H7 (cell line): ENCODE measurements at places on chromosomes 5 and 9.

GRCh38 chr5:11683666-11684065 lies 220.6 kb downstream of the CTNND2 start:
- DNase-seq, result no peak

DNA sequence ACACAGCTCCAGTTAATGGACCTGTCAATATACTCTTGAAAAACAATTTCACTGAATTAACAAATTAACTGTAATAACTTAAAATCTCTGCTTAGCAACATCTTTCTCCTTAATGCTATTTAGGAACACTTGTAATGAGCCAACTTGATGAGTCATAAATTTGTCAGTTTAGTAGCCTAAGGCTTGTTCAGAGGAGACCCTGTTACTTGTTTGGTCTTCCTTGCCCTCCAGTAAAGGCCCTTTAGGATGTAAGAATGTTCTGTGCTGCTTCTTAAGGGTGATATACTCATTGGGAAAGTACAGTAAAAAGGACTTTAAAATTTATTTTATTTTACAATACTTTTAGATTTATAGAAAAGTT lies 11.4 kb upstream of the MATR3 start:
- no peak for DNase-seq

DNA sequence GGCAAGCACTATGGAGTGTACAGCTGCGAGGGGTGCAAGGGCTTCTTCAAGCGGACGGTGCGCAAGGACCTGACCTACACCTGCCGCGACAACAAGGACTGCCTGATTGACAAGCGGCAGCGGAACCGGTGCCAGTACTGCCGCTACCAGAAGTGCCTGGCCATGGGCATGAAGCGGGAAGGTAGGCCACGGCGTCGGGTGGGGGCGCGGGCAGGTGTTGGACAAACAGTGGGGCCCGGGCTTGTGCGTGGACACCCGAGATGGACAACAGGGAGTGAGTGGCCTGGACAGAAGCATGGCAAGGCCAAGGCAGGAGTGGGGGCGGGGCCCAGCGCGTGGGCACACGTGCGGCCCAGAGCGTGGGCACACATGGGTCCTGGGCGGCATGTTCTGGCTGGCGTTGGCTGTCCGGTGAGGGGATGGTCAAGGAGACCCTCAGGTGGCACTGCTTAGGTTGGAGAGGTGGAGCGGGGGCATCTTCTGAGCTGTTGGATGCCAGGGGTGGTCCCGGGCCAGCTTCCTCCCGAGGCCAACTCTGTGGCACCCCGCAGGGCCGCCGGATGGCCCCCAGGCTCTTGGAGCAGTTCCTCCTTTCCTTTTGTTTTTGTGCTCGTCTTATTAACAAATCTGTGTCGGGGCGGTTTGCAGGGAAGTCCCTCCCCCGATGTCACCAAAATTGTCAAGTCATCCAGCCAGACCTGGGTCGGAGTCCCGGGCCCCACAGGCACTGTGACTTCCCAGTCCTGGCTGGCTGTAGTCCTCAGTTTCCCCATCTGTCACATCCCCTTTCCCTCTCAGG lies 82.9 kb downstream of the RXRA start:
- DNase-seq, result peak; percentile 73

- DNase-seq, result no peak
Measured at GRCh38 chr9:69097064-69097463, 61.5 kb downstream of the FXN start.

- no peak for DNase-seq
Measured at GRCh38 chr9:90499761-90500160, 142.9 kb downstream of the DIRAS2 start.

GRCh38 chr5:74895906-74896305 lies 29.7 kb upstream of the FAM169A start:
- DNase-seq, result no peak

GRCh38 chr5:92283521-92283920 lies 900.4 kb upstream of the ARRDC3 start:
- DNase-seq, result no peak

DNA sequence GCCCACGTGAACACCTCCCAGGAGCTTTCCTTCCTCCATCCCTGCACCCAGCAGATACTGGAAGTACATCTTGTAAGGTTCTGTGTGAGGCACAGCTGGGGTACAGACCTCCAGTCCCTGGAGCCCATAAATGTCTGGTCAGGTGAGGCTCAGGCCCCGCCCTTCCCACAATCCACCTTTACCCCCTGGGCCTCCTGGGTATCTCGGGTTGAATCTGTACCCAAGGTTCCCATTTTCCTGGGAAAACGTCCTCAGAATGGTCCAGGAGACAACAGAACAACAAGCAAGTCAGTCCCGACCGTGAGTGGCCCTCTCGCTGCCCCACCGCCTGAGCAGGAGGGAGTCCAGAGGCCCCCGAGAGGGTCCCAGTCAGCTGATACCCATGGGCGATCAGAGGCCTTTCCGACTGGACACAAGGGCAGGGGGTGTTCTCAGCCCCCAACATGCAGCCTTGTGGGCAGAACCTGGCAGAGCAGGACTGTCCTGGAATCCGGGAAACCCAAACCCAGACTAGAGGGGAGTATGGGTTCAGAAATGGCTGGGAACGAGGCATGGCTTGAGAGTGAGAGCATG lies 4.3 kb downstream of the SPATA31E1 start:
- DNase-seq, result no peak

DNA sequence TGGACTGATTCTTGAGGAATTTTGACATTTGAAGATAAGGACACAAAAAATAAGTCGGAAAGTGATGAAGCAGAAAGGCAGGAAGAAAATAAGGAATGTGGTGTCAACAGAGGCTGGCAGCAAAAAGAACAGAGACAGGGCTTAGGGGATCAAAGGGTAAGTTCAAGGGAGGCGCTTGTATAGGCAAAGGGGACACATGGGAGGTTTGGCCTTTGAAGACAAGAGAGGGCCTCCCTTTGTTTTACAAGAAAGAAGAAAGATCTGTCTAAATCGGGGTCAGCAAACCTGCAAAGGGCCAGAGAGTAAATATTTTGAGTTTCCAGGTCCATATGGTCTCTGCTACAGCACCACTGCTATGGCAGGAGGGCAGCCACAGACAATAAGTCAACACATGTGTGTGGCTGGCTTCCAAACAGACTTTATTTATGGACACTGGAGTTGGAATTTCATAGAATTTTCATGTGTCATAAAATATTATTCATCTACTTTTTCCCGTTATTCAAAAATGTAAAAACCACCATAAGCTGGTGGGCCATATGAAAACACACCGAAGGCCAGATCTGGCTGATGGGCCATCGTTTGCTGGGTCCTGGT lies 112.0 kb upstream of the FBXL7 start:
- no peak for DNase-seq

GRCh38 chr5:155983954-155984353 lies 343.0 kb upstream of the SGCD start:
- no peak for DNase-seq

DNA sequence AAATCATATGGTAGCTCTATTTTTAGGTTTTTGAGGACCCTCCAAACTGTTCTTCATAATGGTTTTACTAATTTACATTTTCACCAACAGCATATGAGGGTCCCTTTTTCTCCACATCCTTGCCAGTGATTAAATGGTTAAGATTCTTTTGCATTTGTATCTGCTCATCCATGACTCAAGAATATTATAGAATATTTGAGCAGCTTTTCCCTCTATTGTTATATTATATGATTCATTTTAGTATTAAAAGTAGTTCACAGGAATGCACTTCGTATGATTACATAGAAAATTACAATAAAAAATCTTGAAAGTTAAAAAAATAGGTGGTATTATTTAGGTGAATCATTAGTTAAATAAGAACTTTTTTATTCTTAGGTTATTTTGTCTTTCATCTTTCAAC lies 140.7 kb downstream of the WDR70 start:
- no peak for DNase-seq

DNA sequence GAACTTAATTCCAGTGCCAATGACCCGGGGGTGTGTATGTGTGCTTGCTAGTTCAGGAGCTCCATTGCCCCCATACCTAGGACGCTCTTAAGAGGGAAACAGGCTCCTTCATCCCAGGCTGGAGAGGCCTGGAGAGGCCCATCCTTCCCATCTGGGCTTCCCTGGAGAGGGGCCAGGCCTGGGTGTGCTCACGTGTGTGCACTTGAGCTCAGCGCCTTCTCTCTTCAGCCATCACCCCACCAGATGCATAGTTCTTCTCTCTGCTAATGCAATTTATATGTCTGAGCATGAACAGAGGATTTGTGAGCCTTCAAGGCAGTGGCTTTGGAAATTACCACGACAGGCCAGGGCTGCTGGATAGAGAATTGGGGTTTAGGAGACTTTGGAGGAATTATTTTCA lies 48.6 kb upstream of the SHB start:
- no peak for DNase-seq

- DNase-seq, result no peak
Measured at GRCh38 chr5:143174714-143175398, 228.6 kb downstream of the NR3C1 start.

DNA sequence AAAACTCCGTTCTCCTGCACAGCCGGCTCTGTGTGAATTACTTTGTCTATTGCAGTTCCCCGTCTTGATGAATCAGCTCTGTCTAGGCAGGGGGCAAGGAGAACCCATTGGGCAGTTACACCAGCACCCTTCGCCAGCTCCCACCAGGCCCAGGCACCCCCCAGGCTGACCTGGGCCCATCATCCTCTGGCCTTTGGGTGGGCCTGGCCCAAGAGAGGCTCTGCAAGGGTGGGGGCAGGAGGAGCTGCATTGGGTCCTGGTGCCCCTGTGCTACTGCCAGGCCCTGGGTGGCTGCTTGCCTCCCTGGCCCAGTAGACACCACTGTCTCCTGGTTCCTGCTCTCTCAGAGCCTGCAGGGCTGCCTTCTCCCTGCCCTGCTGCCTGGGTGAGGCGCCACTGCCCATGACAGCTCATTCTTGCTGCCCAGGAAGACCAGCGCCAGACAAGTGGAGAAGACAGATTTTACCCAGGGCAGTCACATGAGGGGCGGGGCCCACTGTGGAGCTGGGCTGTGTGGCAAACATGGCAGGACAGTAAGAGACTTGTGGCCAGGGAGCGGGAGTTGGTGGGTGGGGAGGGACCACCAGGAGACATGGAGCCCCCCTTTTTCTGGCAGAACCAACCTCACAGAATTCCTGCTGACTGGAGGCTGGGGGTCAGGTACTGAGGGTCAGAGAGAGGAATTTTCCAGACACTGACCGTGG lies 67.2 kb downstream of the MRPL36 start:
- peak; percentile 33 for DNase-seq

- DNase-seq, result no peak
Measured at GRCh38 chr9:112562235-112562958, 75.8 kb downstream of the KIAA1958 start.

- no peak for DNase-seq
Measured at GRCh38 chr9:125959951-125960619, 212.9 kb downstream of the PBX3 start.

GRCh38 chr5:80644900-80645299 lies 9.6 kb upstream of the MSH3 start:
- DNase-seq, result no peak

GRCh38 chr5:72857396-72857795 lies 40.9 kb downstream of the TNPO1 start:
- DNase-seq, result no peak

DNA sequence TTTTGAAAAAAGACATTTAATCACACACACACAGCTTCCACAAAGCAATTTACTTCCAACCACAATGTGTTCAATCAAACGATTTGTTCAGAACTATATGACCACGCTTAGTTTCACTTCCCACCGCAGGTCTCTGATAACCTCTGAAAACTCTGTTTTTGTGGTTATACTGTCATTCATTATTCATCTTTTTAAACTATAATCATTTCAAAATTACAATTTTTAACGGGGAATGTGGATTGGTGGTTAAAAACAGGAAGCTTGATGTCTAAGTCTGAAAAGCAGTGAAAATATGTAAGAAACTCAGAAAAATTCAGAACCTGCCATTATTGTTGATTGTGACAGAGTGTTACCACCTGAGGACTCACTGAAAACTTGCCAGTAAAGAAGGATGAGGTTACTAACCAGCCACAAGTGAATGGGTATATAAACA lies 12.7 kb upstream of the TMEM174 start:
- DNase-seq, result no peak

DNA sequence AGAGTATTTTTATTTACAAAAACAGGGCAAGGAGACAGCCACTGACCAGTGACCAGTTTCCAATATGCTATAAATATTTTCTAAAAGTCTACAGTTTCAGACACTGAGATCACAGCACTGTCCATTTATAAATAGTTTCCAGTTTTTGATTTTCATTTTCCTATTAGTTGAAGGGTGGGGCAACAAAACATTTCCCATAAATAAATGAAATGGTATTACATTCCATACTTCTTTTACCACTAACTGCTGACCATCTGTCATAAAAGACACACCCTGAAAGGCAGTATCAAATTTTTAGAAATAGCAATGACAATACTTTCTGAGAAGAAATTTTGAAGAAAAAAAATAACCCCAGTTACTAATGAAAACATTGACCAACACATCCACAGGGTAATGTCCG lies 126.7 kb downstream of the ARSB start:
- DNase-seq, result no peak

DNA sequence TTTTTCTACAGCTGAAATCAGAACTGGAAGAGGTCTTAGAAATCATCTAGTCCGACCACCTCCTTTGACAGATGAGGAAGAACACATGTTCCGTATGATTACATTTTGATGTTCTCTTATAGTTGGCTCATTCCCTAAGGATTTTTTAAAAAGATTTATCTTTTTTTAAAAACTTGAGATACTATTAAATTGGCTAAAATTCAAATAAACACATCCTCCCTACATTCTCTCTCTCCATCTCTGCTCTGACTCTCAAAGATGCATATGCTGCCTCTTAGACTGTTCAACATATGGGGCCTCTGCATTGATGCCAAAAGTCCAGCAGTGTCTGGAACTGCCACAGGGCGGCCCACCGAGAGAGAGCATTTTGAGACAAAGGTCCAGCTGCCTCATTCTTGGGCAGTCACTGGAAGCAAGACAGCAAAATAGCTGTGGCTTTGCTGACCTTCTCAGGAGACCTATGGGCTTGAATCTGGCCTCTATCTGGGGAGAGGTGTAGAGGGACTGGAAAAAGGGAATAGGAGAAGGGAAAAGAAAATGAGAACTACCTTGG lies 12.8 kb upstream of the TSSK1B start:
- no peak for DNase-seq

GRCh38 chr9:91274949-91275492 lies 86.7 kb downstream of the AUH start:
- DNase-seq, result no peak
